H7 (cell line): ENCODE measurements at places on chromosomes 12 and 14.

GRCh38 chr14:101115652-101116051 lies 212.1 kb upstream of the RTL1 start:
- no peak for DNase-seq

GRCh38 chr12:64010069-64010686 lies 165.7 kb downstream of the SRGAP1 start:
- DNase-seq: no peak

DNA sequence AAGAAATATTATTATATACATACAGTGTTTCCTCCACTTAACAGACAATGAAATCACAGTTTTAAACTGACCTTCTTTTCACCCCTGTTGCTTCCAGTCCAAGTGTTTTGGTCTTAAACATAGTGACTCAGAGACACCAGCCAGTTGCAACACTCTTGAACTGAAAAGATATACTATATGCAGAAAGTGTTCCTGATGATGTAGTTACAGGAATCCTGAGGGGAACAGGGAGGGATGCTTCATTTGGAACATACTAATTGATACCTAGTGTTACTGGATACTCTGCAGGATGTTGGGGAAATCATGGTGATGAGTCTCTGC lies 420.8 kb downstream of the CCDC91 start:
- no peak for DNase-seq

DNA sequence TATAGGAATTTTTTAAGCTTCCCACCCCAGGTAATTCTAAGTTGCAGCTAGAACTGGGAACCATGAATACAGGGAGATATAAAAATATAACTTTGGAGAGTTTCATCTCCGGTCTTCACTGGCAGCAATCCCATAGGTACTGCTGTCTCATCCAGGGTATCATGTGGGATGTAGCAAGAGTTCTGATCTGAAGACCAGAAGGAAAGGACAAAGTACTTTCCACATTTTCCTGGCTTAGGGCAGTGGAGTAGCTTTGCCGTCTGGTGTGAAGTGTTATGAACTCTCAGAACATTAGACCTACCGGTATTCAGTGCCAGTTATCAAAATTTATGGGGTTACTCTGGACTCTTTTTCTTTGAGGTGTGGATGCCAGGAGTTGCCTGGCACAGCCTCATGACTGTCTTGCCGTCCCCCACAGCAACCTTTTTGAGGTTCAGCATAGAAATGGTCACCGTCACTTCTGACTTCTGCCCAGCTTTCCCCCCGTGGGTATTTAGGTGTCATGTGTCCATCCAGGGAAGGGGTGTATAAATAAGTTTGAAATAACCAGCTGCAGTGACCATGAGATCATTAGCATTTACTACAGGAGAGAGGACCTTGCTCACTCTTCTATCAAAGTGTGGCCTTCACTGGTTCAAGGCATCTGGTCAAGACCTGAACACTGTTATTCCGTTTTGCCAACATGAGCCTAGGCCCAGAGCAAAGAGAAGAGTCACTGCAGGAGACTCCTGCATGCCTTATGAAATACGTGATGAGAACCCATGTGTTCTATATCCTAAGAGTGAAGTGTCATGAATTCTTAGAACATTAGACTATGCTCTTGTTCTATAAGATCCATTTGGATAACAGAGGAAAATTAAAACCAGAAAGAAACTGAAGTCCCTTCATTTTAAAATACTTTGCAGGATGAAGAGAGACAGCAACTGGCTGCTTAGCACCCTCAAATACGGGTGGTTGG lies 22.2 kb downstream of the TMEM233 start:
- no peak for DNase-seq

- DNase-seq: no peak
Observed at GRCh38 chr12:130438711-130439110, 101.0 kb downstream of the PIWIL1 start.

GRCh38 chr12:93713060-93713459 lies 35.9 kb downstream of the CRADD start:
- DNase-seq: no peak

- DNase-seq: no peak
Observed at GRCh38 chr12:98678946-98679610, 34.0 kb downstream of the APAF1 start.

DNA sequence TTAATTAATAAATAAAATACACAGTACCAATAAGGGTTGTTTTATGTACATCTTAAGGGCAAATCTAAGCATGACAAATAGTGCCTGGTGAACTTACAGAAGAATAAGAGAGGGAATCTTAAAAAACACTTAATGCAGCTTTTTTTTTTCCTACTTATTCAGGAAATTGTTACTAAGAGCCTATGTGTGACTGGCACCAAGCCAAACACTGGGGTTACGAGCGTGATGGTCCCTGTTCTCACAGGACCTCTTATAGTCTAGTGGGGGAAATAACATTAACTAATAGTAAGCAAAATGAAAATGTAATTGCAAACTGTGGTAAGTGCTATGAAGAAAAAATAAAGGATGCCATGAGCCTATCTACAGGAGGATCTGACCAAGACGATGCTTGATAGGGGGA lies 53.6 kb downstream of the RTN1 start:
- no peak for DNase-seq

DNA sequence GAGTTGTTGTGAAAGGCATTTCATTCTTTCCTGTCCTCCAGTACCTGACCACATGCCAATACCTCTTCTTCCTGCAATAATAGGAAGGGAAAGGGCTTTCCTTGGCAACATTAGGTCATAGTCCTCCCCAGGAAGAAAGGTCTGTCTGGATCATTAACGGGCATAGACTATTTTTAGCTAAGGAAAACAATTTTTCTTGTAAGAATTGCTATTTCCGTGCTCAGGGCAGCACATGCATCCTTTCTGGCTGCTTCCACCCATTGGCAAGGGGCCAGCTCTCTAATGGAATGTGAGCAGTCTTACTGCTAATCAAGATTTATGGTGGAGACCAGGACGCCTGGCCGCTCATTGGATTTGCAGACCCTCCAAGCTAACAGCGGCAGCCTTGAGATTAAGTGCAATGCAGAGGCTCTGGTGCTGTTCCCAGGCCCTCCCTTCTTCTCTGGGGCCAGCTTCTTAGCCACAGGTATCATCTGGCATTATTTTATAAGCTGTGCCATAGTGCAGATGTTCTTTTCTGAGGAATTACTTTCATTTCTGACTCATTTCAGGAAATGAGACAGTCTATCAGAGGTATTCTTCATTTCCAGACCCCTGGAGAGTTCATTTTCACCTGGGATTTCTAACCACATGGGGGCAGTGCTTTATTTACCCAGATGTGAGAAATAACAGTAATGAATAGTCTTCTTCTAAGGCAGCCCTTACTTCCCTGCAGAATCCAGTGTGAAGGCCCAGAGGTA lies 52.9 kb downstream of the ANO6 start:
- DNase-seq: peak; percentile 20

- no peak for DNase-seq
Observed at GRCh38 chr12:124738636-124739467, 124.8 kb downstream of the SCARB1 start.

DNA sequence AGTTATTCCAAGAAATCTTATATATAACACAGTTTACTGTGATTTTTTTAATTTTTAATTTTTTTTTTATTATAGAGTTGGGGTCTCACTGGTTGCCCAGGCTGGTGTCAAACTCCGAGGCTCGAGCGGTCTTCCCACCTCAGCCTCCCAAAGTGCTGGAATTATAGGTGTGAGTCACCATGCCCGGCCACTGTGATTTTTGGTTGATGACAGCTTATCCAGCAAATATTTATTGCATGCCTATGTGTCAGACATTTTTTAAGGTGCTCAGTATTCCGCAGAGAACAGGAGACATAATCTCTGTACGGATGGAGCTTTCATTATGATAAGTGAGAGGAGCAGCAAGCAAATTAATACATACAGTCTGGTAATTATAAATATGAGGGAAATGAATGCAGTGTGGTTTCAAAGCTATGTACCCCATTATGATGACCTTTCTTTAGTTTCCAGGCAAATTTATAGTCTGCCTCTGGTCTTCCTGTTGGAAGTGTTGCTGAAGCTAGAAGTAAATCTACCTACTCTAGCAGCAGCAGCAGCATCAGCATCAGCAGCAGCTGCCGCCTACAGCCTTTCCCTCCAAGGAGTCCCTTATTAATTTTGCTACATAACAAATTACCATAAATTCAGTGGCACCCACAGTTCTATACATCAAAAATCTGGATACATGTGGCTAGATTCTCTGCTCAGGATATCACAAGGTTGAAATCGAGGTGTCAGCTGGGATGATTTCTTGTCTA lies 32.3 kb downstream of the FRS2 start:
- no peak for DNase-seq

DNA sequence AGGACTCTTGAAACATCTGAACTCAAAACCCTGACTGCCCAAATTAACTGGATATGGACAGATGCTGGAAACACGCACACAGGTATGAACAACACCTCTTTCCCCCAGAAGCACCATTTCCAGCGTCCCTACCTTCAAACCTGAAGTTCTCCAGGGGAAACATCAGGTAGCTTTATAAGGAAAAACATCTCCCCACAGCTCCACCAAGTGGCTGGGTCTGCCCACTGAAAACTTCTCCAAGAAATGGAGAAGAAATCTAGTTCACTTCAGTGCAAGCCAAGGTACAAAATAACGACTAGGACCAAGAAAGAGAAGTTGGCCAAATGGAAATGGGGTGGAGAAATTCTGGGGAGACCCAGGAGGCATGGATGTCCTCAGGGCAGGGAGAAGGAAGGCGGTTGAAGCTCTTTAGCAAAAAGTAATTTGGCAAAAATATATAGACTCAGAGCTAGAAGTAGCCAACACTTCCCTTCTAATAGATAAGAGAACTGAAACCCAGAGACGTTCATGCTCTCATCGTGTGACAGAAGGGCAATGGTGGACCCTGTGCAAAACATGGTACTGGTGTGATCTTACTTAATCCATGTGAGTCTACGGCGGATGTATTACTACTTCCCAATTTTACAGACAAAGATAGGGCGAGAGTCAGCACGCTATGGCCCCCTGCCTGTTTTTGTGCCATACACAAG lies 10.5 kb upstream of the NUAK1 start:
- DNase-seq: peak; percentile 67

- DNase-seq: no peak
Observed at GRCh38 chr12:69474456-69474855, 4.3 kb downstream of the FRS2 start.

DNA sequence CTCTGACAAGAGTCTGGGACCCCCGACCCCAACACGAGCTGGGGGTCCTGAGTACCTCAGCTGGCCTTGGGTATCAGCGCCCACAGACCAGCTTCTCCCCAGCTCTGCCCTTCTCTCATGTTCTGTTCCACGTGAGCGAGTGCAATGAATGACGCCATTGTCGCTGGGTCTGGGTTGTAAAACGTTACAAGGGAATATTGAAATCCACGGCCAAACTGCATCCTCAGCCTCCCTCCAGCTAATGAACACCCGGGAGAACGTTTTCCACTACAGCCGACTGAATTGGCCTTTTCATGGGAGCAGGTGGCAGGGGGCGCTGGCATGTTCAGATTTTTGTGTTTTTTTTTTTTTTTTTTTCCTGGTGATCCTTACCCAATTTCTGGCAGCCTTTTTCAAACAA lies 34.7 kb downstream of the TBX5 start:
- no peak for DNase-seq

GRCh38 chr14:77590845-77591485 lies 25.5 kb downstream of the SPTLC2 start:
- no peak for DNase-seq

GRCh38 chr12:24394246-24394645 lies 444.8 kb upstream of the SOX5 start:
- DNase-seq: no peak

- DNase-seq: no peak
Observed at GRCh38 chr12:81570234-81570633, 188.9 kb downstream of the PPFIA2 start.

GRCh38 chr12:108418164-108418890 lies 79.2 kb upstream of the CMKLR1 start:
- DNase-seq: no peak

DNA sequence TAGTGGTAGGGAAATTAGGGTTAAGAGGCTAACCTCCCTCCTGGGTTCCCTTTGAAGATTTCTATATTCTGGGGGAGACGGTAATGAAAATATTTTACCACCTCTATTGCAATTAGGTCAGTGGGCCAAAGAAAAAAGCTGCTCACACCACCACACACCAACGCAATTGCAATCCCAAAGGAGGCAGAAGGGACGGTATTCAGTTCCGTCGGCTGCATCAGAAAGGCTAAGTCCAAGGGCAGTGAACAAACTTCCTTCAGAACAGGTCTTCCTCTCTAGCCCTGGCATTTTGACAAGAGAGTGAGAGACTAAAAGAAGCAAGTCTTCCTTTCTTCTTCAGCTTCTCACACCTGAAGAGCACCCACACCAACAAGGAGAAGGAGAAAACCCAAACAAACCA lies 51.2 kb downstream of the OTX2 start:
- no peak for DNase-seq

DNA sequence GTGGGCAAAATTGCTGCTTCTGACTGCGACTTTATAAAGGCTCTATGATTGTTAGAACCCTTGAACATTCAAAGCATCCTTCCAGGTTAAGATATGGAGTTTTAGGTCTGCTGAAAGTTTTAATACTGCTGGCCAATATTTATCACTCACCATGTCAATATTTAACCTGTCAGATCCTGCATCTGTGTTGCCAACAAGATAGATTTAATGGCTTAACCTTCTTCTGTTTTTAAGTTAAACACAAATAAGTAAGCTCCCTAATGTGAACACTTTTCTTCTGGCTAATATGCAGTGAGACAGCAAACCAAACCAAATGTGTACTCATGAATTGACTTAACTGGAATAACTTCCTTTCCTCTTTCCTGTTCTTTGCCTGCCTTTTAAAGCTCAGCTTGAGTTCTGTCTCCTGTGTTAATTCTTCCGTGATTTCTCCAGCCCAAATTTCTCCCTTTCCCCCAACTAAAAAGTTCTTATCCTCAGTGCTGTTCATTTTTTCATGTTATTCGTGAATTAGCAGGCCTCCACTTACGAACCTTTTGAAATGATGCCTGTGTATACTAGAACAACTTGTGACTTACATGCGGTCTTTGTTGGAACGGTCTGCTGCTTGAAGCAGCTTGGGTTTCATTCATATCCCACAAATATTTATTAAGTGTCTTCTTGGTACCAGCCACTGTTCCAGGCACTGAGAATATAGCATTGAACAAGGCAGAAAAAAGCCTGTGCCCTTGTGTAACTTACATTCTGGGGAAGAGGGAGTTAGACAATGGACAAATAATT lies 9.1 kb downstream of the FBXW8 start:
- no peak for DNase-seq

DNA sequence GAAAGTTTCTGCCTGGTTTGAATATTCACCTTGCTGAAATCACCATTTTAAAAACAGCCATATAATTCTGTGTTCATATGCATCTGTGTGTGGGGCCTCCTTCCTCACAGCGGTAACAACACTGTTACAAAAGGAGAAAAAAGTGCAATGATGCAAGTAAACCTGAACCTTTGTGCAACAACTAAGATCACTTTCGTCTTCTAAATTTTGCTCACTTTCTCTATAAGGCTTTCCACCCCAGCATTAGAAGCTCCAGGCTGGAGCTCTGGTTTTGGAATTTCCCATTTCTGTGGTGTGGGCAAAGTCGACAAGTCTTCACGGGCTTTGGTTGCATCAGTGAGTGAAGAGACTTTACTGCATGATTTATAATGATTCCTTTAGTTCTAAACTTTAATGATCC lies 18.4 kb downstream of the FGD6 start:
- DNase-seq: no peak

- no peak for DNase-seq
Observed at GRCh38 chr12:22416801-22417200, 82.3 kb upstream of the ST8SIA1 start.
